ENCODE measurements at places on chromosomes 1 and 21. TPM values are rescaled to one million over a fixed set of nuclear protein-coding genes. Genes with fewer than 3 reads are reported as not detected.

DNA sequence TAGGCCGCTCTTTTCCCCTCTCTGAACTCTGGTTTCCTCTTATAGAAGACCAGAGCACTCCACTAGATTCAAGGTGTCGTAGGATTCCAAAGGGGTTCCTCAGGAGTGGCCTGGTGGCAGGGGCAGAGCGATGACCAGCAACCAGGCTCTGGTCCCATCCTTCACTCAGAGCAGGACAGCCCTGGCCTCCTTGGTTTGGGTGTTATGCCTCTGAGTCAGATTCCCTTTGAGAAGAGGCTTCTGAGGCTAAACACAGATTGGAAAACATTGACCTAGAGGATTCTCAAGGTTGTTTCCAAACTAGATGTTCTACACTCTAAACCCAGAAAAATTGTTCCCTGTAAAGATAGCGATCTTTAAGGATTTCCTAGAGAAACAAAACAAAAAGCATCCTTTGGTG, 49.8 kb upstream of the IKBKE start:
- no peak for DNase-seq

DNA sequence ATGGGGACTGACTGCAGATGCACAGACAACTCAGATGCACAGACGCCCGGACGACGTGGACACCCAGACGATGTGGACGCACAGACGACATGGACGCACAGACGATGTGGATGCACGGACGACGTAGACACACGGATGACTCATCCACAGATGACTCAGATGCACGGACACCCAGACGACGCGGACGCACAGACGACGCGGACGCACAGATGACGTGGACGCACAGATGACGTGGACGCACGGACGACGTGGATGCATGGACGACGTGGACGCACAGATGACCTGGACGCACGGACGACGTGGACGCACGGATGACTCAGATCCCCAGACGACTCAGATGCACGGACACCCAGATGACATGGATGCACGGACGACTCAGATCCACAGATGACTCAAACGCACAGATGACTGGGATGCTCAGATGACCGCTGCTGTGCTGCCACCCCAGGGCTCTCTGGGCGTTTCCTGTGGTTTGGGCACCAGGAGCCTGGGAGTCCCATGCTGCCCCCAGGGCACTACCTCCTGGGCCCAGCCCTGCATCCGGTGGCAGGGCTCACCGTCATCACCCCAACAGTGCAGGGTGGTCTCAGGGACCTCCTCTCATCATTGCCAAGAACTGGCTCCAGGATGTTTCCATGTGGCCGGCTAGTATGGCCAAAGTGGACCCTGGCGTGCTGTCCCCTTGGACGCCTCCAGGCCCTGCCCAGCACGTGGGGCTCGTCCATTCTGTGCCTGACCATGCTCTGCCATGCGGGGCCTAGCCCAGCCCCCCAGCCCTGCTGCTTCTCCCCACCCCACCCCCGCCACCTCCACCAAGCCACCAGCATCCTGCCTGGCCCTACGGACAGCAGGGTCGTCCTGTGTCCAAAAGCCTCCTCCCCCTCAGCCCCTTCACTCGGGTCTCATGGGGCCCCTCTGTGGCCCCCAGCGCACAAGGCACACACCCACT, 14.0 kb downstream of the FAAP20 start:
- DNase-seq, result no peak

DNA sequence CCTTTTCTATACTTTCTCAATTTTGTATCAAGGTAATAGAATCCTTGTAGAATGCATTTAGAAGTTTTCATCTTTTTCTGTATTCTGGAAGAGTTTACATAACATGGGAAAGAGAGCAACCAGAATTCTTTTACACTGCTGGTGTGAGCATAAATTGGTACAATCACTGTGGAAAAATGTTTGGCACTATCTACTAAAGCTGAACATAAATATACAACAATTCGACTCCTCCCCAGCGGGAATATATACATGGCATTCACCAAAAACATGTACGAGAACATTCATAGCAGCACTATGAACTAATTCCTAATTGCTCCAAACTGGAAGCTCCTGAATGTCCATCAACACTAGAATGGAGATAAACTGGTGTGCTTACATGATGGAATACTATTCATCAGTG, 1.8 kb upstream of the ACBD6 start:
- no peak for DNase-seq

DNA sequence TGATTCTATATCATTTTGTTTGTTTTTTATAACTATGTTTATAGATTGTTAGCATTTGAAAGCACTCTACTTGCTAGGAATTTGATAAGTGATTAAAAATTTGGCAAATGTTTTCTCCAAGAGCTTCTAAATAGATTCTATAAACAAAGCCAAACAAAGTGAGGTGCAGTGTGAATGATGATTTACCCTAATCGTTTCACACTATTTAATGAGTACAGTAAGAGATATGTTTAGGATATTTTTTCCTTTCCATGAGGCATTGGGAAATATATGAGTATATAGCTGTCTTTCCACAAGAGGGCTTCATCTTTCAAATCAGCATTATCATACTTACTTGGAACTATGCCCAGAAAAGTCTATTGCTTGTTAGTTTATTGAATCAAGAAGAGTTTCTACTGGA, 277.0 kb upstream of the BRINP3 start:
- DNase-seq, result no peak

LENEP gene
- total RNA-seq, result not detected
